ENCODE measurements at places on chromosomes 3 and 15.

GRCh38 chr3:165874663-165875489, 37.7 kb upstream of the BCHE start:
- no peak for DNase-seq

GRCh38 chr15:60727661-60728060, 248.7 kb upstream of the ICE2 start:
- DNase-seq, result no peak

DNA sequence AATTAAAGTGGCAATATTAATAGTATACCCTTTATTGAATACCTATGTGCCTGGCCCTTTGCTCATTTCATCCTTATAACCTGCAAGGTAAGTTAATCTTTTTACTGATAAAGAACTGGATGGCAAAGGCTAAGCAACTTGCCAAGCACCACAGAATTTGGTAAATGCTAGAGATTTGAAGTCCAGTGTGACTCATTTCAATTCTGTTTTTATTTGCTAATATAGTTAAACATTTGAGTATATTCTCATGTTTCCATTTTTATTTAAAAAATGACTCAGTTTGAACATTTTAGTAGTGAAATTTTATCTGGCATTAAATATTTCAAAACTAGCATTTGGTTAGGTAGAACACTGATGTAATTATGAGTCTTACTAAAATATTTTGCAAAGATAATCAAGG, 11.3 kb downstream of the PFN2 start:
- no peak for DNase-seq

- DNase-seq, result no peak
Measured at GRCh38 chr3:162842549-162843216, 1346.1 kb downstream of the OTOL1 start.

GRCh38 chr3:111924283-111924682, 54.5 kb upstream of the ABHD10 start:
- no peak for DNase-seq

DNA sequence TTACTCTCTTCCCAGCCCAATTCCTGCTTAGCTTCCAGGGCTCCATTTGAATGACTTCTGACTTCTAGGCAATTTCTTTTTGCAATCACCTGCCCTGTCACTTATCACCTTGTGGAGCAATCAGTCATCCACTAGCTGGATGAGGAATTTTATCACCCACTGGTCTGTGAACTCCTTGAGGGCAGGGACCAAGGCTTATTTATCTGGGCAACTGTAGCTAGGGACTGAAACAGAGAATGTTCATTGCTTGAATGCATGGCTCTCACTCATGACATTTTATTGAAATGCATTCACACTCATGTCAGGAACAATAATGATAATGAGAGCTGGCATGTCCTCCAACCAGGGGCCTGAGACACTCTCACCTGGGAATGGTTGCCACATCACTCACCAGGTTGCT, 15.5 kb downstream of the TNFAIP8L3 start:
- DNase-seq, result no peak

DNA sequence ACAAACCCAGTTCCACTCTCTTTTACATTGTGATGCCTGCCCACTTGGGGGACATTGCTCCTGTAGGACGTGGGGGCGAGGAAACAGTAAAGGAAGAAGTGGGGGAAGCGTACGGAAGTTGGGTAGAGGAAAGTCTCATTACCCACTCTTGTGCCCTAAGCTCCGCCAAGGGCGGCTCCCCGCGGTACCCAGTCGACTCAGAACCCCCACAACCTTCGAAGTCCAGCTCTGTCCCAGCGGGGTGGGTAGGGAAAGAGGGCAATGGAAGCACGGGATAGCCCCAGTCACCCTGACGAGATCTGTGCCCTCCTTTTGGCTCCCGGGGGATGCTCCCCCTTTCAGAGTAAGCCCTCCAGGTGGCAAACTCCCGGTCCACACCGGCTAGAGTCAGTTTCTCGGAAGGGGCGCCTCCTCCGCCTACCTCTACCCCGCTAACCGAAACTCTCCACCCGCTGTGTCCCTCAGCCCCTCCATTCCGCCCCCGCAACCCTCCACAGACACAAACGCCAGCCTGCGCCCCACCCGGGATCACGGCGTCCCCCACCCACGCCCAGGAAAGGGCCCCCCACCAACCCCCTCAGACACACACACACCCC, 527 bp downstream of the CSNK1G1 start:
- DNase-seq, result peak; percentile 53

DNA sequence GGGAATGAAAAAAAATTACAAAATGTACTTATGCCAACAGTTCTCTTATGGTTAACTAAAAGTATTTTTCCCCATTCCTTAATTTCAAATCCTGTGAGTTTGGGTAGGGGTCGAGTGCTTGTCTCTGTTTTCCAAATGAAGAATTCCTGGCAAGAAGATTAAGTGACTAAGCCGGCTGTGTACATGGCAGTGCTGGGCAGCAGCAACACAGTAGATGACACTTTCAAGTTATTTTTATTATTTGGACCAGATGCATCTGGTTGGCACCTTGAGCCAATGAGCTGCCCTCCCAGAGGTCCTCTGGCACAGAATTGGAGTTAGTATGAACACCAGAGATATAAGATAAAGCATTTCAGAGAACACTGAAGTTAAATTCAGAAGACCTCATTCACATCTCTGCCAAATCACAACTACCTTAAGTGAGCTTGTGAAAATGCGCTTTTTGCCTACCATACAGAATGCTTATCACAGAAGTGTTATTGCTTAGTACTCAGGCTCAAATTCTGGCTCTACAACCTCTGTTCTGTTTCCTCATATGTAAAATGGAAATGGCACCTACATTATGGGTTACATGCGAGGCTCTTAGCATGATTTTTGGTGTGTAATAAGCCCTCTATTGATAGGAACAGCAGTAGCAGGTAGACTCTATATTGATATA, 256.9 kb downstream of the UBE2E2 start:
- no peak for DNase-seq

- DNase-seq, result no peak
Measured at GRCh38 chr3:49025793-49026520, 3.2 kb downstream of the IMPDH2 start.

- DNase-seq, result no peak
Measured at GRCh38 chr3:18681818-18682345, 256.7 kb upstream of the SATB1 start.

DNA sequence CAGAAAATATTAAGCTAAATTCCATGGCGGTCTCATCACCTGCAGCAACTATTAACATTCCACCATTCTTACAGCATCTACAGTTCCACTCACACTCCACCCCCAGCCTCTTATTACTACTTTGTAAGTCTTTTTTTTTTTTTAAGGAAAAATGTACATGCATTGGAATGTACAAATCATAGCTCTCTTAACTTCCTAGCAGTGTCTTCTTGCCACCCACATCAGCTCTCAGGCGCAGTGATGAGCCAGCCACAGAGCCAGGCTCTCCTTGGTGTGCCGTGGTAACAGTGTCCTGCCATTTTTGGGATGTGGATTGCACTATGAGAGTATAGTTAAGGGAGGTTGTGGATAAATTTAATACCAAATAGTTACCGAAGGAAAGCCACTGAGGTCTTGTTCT, 17.8 kb downstream of the ABHD17C start:
- no peak for DNase-seq

DNA sequence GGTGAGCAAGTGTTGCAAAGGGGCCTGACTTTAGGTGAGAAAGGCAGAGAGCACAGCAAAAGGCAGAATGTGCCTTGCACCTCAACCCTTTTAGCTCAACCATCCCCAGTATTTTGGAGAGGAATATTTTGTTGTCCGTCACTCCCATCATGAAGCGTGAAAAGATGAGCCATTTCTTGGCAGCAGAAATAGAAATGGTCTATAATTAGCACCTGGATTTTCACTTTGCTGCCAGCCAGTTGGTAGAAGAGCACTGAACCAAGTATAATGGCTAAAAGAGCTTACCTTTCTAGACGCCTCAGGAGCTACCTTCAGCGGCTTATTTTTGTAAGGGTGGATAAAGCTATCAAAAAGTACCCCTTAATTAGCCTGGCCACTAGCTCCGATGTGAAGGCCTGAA, 406.7 kb downstream of the OCA2 start:
- DNase-seq, result no peak

- no peak for DNase-seq
Measured at GRCh38 chr3:15796331-15796730, 1.4 kb downstream of the ANKRD28 start.

- peak; percentile 35 for DNase-seq
Measured at GRCh38 chr15:79431636-79432344, at the start of gene MINAR1. Gene MINAR1 (plus strand): TSS chr15:79432336. CDS start chr15:79456148, 23,812 bp downstream.

DNA sequence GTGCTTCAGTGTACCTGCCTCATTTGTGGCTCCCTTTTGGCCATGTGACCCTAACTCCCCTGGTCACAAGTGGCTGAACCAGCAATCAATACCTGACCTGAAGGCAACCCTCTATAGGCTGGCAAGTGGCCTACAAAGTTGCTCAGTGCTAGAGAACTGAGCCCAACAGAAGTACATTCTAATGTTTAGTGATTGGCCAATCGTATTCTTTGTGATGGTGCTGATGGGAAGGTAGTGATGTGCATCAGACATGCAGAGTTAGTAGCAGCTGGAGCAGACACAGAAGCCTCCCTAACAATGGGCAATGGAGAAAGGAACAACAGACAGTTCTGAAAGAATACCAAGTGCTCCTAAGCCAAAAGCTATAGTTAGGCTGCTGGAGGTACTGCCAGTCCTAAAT, 10.4 kb upstream of the ATOSA start:
- DNase-seq, result no peak

- peak; percentile 21 for DNase-seq
Measured at GRCh38 chr15:101070502-101071273, 151.5 kb downstream of the LRRK1 start.

GRCh38 chr3:17911986-17912760, 169.7 kb upstream of the TBC1D5 start:
- no peak for DNase-seq

GRCh38 chr15:97688886-97689285, 271.6 kb upstream of the ARRDC4 start:
- DNase-seq, result no peak

GRCh38 chr3:52106951-52107611, 47.1 kb downstream of the POC1A start:
- no peak for DNase-seq

GRCh38 chr3:132730891-132731580, 8.8 kb upstream of the NPHP3 start:
- DNase-seq, result peak; percentile 7

DNA sequence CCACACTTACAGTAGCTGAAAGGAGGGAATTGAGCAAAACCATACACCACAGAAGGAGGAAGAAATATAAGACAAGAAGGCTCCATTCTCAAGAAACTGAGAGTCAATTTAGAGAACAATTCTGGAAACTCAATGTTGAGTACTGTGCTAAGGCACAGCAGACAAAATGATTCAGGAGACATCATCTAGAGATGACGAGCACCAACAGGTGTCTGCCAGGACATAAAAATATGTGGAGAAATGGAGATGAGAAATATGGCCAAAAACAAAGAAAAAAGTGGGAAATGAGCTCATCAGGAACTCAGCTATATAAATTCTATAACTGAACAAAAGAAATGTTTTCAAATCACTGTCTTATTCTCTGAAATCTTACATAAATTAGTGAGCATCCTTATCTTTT, 343.7 kb downstream of the ERC2 start:
- no peak for DNase-seq

DNA sequence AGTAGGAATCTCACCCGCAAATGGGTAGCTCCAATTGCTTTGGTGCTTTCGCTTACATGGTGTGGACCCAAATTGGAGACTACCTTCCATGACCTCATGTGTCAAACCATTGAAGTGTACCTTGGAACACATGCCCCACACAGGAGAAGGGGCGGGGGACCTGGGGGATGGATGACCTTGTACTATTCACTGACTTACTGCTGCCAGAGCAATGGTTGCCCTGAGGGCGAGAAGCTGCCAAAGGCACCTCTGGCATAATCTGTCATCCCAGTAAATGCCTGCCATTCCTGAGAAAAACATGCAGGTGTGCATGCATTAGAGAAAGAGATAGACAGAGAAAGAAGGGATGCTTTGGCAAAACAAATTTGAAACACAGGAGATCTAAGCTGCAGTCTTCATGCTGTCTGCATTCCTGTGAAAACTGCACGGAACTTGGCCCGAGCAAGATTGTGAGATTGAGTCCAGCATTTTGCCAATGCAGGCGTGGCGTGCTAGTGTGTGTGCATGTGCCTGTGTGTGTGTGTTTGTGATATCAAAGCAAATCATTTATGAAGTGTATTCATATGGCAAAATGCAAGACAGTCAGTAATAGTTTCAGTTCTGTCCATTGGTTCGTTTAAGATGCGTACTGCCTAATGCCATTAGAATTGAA, 219.5 kb upstream of the MDFIC2 start:
- DNase-seq, result no peak

DNA sequence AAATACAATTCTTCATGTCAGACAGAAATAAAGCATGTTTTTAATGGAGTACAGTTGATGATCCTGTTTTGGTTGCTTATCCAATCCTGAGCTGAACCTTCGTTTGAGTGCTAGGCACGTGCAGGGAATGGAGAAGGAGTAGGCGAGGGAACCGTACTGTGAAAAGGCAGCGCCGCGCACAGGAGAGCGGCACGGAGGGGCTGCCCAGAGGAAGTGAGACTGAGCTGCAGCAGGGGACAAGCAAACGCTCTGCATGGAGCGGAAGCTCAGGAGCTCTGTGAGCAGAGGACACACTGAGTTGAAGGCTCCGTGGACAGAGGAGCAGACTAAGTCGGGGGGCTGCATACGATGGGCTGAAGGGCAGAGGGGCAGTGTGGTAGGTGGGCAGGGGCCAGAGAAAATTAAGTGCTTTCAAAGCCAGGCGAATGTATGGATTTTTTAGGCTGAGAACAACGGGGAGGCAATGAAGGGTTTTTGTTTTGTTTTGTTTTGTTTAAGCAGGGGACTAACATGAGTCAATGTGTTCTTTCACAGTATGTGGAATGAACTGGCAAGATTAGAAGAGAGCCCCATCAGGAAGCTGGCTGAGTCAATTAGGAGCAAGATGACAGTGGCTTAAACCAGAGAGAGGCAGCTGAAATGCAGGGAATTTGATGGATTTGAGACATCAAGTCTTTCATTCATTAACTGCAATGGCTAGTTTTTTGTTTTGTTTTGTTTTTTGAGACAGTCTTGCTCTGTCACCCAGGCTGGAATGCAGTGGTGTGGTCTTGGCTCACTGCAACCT, 23.8 kb upstream of the TM2D3 start:
- DNase-seq, result no peak

DNA sequence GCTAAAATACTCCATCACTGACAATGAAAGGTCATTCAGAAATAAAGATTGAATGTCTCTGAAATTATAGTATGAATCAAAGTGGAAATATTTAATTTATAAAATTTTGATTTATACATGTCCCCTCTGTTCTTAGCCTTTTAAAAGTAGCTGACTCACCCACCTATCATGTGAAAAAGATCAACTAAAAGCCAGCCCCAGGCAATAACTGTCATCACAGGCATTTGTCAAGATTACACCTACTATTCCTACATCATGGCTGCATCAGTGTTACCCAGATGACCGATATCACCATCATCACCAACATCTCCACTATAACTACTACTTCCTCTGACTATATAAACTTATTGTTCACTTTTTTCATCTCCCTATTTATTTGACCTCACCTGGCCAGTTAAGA, 14.3 kb upstream of the PIK3R4 start:
- DNase-seq, result no peak

GRCh38 chr15:68807249-68807648, 13.4 kb downstream of the ANP32A start:
- DNase-seq, result no peak

Measured in suppressor macrophage (primary cell).